Activated gamma-delta T cell (primary cell): ENCODE measurements at places on chromosomes 12 and 14.
A peak's percentile ranks its signal among the peaks of the same experiment; 100 is the strongest.

GRCh38 chr14:92944976-92945375 is 22.0 kb downstream of the CHGA start:
- DNase-seq: no peak

- DNase-seq: no peak
These were observed 466.9 kb downstream of the FUT8 start for GRCh38 chr14:65879248-65880009.

DNA sequence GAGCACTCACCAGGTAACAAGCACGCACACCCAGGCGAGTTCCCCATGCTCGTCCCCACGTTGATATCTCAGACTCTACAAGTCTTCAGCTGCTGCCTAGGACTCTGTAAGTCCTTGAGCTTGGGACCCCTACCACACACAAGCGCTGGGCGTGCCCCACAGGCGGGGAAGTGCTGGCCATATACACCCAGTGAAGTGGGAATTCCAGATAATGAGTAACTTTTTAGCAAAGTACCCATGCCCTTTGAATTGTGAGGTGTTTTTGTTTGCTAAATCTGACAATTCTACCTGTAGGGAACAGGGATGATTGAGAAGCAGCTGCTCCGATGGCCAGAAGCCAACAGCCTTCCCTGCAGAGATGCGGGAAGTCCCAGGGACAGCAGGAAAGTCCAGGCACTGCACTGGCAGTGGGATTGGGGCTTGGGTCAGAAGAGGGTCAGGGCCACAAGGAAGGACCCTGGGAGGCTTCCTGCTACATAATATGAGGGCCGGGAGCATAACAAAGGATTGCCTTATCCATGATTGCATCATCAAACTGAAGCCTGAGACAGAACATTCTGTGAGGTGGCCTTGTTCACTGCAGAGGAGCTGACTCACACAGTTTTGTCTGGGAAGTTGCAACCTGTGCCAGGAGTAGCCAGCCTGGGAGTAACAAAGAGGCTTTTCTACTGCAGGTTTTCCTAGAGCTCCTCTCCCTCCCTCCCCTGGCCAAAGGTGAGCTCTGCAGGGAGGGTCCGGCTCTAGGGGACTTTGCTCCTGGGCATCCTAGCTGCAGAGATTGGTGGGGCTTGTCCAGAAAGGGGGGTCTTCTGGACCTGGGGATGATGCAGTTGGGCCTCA is 13.2 kb upstream of the SERPINA3 start:
- no peak for DNase-seq

DNA sequence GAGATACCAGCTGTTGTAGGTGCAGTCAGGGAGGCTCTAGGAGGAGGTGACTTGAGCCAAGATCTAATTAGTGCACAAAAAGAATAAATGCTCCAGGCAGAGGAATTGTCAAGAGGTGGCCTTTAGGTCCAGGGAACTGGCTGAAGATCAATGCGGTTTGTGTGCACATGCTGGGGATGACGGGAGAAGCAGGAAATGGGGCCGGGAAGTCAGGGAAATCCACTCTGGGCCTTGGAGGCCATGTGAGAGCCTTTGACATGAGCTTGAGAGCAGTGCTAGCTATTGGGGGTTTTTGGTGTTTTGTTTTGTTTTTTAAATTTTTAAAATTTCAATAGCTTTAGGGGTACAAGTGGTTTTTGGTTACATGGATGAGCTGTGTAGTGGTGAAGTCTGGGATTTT is 67.4 kb downstream of the MVK start:
- no peak for DNase-seq

- DNase-seq: no peak
These were observed 105.6 kb downstream of the SLC25A47 start for GRCh38 chr14:100428727-100429126.

DNA sequence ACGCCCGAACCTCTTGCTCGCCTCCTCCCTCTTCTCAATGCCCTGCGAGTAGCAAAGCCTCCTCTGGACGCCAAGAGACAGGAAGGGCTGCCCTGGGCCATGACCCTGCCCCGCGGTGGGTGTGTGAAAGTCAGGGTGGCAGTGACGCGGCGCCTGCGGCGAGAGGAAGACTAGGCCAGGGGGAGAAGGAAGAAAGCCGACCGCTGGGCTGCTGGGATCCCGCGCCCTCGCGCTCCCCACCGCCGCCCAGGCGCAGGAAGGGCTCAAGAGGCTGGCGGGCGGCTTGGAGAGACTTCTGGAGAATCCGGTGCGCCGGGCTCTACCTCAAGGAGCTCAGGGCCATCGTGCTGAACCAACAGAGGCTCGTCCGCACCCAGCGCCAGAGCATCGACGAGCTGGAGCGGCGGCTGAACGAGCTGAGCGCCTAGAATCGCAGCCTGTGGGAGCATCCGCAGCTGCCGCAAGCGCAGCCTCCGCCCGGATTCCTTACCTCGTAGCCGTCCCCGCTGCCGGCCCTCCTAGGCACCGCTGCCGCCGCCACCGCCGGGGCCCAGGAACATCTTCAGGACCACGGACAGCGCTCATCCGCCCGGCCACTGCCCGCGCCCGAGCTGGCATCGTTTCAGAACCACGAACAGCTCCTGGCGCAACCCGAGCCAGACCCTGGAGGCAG is 105.0 kb upstream of the PRB2 start:
- peak; percentile 37 for DNase-seq

- DNase-seq: no peak
These were observed 28.3 kb downstream of the MDM1 start for GRCh38 chr12:68303850-68304249.

GRCh38 chr12:95733141-95733825 is 57.3 kb downstream of the NTN4 start:
- no peak for DNase-seq

GRCh38 chr14:33521192-33521591 is 429.7 kb downstream of the EGLN3 start:
- no peak for DNase-seq

GRCh38 chr14:56061051-56061450 is 57.2 kb upstream of the PELI2 start:
- no peak for DNase-seq

- DNase-seq: no peak
These were observed 163.6 kb upstream of the PLEKHG7 start for GRCh38 chr12:92539110-92539749.

GRCh38 chr12:6872073-6873048 is 742 bp downstream of the SPSB2 start:
- DNase-seq: peak; percentile 65

- no peak for DNase-seq
These were observed 2.9 kb downstream of the SERPINA6 start for GRCh38 chr14:94320243-94320642.

GRCh38 chr14:33631021-33631420 is 319.9 kb downstream of the EGLN3 start:
- no peak for DNase-seq

DNA sequence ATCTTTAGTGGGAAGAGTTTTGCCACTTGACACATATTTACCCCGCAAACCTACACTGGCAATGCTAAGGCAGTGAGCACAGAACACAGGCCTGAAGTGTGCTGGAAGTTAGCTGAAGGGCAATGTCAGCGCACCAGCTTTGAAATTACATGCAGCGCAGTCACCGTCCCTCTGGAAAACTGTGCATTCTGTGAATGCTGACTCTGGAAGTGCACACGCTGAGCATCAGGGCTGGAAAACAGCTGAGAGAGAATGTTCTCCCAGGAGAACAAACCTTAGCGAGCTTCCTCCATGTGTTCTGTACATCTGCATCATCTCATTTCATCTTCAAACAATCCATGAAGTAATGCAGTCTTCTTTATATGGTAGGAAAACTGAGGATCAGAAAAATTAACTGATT is 448.2 kb downstream of the NRXN3 start:
- DNase-seq: no peak

DNA sequence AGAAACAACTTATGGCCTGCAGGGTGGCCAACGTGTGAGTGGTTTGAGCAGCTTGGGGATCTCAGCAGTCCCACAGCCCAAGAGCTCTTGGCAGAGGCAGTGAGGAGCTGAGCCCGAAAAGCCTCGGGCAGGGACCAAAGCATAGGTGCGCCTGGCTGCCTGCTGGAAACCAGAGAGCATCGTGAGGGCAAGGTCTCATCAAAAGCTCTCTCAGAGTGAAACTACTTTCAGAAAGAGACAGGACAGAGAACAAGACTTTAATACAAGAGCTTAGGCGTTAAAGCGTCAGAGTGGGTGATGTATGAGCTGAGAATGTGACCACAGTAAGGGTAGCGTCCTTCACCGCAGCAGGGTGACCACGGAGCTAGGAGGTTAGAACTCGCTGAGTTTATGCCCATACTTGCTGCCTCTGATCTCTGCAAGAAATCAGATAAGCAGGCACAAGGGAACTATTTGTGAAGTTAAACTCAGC is 30.8 kb downstream of the LGMN start:
- no peak for DNase-seq

DNA sequence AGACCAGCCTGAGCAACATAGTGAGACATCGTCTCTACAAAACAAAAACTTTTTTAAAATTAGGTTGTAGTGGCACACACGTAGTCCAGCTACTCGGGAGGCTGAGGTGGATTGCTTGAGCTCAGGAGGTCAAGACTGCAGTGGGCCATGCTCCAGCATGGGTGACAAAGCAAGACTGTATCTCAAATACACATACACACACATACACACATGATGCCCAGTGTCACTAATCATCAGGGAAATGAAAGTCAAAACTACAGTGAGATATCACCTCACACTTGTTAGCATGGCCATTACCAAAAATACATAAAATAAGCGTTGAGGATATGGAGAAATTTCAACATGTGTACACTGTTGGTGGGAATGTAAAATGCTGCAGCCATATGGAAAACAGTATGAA is 33.2 kb upstream of the KICS2 start:
- no peak for DNase-seq

- no peak for DNase-seq
These were observed 357.2 kb upstream of the RPL10L start for GRCh38 chr14:47008732-47009131.

DNA sequence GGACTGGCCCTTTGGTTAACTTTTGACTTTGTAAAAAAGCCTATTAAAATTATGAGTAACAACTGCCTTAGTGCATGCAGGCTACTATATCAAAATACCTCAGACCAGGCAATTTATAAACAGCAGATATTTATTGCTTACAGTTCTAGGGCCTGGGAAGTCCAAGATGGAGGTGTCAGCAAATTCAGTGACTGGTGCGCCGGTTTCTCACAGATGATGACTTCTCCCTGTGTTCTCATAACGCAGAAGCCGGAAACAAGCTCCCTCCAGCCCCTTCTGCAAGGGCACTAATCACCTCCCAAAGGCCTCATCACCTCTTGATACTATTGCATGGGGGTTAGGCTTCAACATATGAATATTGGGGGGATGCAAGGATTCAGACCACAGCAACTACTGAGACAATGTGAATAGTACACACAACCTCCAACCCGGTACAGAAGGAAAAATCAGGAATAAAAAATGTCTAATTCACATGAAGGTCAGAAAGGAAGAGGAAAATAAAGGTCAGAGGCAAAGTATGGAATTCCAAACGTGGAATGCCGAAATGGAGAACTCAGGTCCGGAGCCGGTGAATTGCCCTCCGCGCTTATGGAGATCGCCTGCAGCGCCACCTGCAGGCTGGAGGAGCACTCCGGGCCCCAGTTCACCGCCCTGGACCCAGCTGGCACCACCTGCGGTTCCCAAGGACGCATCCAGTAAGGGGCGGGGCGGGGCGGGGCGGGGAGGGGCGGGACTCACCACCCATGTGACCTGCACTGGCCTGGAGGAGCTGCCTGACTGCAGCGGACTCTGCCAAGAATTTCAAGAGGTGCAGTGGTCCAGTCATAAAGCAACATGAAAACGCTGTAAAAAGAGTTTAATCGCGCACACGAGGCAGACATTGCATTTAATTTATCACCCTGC is 203.4 kb downstream of the KIF26A start:
- DNase-seq: no peak

GRCh38 chr12:12018454-12018853 is 52.3 kb upstream of the BCL2L14 start:
- no peak for DNase-seq

DNA sequence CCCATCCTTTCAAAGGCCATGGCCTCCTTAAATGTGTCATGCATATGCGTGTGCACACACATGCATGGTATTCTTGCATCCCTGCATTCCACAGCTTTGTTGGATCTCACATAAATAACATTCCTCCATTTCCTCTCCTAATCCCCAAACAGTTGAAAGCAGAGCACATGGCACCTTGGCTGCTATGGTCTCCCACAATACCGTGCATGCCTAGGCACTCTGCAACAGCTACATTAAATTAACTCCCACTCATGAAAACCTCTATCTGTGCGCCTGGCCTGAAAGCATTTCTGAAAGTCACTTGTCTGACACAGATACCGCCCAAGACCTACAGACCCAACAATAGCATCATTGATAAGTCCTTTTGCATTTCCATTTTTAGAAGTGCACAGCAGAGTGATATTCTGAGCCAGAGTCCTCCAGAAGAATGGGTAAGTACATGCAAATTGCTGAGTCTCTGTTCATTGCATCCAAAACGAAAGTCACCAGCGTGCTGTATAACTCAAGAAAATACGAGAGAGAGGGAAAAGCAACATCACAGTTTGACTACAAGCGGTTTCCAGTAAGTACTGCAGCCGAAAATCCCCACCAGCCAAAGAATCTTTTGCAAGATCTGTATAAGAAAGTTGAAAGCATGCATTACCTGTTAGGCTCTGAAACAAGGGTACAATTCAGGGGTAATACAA is 436 bp downstream of the ASB2 start:
- no peak for DNase-seq

DNA sequence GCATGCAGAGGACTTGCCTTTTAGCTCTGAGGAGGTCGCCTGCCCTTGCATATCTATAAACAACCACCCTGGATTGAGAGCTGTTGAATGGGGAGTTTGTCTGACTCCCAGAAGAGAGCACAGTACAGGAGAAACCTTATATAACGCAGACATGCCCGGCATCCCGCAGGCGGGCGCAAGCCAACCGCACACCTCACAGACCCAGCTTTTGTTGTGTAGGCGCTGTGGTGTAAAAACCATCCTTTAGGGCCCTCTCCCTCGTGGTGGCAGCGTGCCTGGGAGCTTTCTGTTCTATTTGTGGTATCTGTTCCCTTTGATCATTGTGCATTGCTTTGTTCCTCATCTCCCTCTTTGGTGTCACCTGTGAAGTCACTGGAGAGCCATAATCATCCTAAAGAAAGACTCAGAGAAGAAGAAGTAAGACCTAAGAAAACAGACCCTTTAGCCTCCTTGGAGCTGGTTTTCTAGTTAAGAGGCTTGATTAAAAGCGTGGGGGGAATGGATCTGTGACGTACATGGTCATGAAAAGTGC is 77.7 kb downstream of the ETV6 start:
- no peak for DNase-seq

DNA sequence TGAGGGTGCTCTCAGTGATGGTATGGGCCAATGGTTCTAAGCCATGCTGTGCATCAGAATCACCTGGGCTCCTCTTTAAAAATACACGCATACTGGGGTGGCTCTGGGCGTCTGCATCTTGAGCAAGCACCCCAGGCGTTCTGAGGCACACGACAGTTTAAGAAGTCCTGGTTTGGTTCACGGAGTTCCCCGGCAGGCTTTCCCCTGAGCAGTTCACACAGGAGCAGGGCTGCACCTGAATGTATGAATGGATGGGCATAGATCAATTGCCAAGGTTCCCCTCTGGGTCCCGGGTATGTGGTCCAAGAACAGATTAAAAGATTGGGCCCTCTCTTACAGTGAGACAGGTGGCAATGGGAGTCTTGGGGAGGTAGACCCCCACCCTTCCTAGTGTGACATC is 395.3 kb downstream of the DPF3 start:
- no peak for DNase-seq

- DNase-seq: no peak
These were observed 7.4 kb upstream of the MYH7 start for GRCh38 chr14:23442721-23443356.
